Suppressor macrophage (primary cell): ENCODE measurements at places on chromosomes 6 and 20.

GRCh38 chr20:42857446-42857845 lies 332.3 kb downstream of the PTPRT start:
- DNase-seq = no peak

- no peak for DNase-seq
Measured at GRCh38 chr6:3209114-3210023, 18.1 kb downstream of the TUBB2B start.

GRCh38 chr6:106113256-106113959 lies 27.3 kb downstream of the PRDM1 start:
- no peak for DNase-seq

- no peak for DNase-seq
Measured at GRCh38 chr6:117143647-117144046, 121.7 kb upstream of the VGLL2 start.

DNA sequence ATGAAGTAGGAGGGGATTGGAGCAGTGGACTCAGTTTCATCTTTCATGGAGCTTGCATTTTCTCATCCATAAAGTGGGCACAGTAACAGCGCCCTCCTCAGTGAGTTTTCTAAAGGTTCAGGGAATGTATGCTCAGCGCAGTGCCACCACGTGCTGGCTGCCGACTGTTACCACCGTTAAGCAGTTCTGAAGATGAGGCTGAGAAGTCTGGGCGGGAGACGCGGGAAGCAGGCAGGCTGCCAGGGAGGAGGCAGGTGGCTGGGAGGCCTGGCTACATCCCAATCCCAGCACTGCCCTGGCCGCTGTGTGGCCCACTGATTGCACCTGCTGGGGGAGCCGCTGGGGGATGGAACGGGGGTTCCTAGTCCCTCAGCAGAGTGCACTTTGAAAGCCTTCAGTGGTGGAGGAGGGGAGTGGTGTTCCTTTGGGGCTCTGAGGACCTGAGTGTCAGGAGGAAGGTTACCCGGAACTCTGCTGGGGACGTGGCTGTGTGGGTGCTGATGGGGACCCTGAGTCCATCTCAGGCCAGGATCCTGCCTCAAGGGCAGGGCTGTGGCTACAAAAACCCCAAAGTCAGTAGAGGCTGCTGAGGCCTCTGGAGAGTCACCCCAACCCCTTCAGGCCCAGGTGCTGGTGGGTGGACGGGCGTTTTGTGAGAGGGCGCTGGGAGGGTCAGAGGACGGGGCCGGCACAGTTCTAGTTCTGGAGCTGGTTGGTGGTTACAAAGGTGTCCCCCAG lies 28.0 kb upstream of the PHACTR3 start:
- DNase-seq = no peak

GRCh38 chr6:112839525-112839961 lies 492.4 kb downstream of the RFPL4B start:
- no peak for DNase-seq

DNA sequence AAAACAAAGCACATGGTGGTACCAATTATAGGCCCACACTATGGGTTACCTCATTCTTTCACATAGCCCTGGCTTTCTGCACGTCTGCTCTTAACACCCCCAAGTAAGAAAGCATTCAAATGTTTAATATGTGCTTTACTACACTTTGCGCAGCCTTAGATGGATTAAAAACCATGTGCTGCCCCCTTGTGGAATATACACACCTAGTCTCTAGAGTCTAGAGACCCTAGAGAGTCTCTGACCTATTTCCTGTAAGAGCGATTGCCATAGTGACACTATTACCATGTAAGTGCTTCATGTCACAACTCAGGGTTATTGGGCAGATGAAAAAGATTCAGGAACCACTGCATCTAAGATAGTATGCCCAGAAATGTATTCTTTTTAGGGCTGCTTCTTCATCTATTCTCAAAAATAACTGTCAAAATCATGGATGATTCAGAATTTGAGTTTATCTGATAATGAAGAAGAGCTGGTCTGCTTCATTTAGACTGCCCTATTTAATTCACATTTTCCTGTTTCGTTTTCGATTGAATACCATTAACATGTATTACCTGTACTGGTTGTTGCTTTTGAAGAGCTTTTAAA lies 186.3 kb downstream of the ADGB start:
- peak; percentile 62 for DNase-seq

DNA sequence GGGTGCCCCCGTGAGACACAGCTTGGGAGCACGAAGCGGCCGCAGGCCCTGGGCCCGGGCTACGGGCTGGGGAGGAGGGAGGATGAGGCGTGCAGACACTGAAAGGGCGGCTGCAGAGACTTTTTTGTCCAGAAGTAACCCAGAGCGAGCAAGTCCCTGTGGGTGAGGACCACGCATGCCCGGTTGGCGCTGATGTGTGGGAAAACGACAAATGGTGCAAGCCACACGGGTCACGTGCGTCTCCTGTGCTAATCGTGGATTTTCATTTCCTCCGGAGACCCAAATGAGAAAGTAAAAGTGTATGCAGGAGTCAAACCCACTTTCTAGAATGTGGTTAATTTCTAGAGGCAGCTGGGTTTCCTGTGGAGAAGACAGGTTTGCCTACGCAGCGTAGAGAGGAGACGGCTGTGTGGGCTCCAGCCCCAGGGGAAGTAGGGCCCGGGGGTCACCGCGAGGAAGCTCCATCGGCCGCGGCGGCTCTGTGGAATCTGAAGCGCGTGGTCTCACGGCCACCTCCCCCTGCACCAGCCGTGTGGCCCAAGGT lies 19.0 kb downstream of the DLL1 start:
- DNase-seq = peak; percentile 92

GRCh38 chr6:15285682-15286294 lies 39.9 kb downstream of the JARID2 start:
- no peak for DNase-seq

- DNase-seq = peak; percentile 40
Measured at GRCh38 chr6:26241033-26241895, 123.7 kb upstream of the BTN3A2 start.

GRCh38 chr6:22372922-22373321 lies 76.1 kb upstream of the PRL start:
- no peak for DNase-seq

DNA sequence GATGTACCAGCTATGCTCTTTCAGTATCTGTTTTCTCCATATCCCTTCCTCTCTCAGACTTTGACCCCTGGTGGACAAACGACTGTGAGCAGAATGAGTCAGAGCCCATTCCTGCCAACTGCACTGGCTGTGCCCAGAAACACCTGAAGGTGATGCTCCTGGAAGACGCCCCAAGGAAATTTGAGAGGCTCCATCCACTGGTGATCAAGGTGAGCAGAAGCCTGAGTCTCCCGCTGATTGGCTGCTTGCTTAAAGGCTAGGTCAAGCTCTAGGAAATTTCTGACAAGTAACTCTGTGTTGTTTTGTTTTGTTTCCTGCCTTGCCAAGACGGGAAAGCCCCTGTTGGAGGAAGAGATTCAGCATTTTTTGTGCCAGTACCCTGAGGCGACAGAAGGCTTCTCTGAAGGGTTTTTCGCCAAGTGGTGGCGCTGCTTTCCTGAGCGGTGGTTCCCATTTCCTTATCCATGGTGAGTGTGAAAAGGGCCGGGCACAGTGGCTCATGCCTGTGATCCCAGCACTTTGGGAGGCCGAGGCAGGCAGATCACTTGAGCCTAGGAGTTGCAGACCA lies 28.6 kb downstream of the C6orf89 start:
- peak; percentile 14 for DNase-seq

GRCh38 chr6:110951986-110952794 lies 6.3 kb upstream of the GTF3C6 start:
- DNase-seq = no peak

DNA sequence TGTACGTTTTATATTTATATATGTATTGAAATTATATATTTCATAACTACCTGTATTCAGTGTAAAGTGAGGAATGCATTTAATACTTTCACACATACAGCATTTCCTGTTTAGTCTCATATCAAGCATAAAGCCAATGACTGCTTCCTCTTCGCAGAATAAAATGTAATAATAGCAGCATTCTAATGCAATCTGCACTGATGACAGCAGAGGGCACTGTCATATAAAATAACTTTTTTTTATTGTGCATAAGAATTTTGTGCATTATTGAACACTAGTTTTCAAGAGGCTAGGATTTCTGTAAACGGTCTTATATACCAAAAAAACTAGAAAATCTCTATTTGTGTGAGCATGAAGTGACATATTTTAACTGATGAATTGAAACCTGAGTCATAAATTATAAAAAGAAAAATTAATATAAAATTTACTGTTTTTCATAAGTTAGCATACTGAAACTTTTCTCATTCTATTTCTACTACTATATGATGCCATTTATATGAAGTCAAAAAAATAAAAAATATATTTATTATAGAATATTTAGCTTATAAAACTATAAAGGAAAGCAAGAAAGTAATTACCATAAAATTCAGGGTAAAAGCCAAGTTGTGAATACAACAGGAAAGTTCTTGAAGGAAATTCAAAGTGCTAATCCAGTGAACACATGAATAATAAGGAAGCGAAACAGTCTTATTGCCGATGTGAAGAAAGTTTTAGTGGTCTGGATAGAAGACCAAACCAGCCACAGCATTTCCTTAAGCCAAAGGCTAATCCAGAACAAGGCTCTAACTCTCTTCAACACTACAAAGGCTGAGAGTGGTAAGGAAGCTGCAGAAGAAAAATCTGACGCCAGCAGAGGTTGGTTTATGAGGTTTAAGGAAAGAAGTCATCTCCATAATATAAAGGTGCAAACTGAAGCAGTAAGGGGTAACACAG lies 36.3 kb downstream of the RNF146 start:
- DNase-seq = peak; percentile 72

GRCh38 chr6:157230910-157231309 lies 92.4 kb downstream of the TMEM242 start:
- no peak for DNase-seq

DNA sequence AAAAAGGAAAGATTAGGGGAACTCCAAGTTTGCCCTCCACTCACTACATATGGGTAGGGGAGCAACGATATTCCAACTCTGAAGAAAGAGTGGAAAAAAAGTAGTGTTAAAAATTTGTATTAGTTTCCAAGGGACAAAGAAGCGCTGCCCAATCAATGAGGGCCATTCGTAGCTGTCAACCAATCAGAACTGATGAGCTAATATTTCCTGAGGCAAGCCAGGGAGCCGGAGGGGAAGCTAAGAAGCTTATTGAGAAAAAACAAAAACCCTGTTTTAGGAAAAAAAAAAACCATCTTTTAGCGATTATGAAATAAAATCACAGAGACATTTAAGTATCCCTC lies 59.5 kb downstream of the TRIM38 start:
- peak; percentile 81 for DNase-seq

DNA sequence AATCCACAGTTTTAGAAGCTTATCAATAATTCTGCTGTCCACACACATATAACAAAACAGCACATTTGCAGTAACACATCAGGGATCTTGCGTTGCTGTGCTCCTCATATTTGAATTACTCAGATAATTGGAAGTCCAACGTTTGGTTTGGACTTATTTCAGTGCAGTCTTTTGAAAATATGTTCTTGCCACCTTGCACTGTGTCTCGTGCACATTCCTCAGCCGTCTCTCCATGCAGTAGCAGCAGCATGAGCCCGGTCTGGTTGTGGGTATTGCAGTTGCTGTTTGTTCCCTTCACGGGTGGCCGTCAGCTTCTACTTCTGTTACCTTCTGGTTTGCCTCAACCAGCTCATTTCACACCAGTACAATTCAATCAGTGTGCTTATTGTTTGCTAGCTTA lies 215.5 kb downstream of the SLC24A3 start:
- no peak for DNase-seq

DNA sequence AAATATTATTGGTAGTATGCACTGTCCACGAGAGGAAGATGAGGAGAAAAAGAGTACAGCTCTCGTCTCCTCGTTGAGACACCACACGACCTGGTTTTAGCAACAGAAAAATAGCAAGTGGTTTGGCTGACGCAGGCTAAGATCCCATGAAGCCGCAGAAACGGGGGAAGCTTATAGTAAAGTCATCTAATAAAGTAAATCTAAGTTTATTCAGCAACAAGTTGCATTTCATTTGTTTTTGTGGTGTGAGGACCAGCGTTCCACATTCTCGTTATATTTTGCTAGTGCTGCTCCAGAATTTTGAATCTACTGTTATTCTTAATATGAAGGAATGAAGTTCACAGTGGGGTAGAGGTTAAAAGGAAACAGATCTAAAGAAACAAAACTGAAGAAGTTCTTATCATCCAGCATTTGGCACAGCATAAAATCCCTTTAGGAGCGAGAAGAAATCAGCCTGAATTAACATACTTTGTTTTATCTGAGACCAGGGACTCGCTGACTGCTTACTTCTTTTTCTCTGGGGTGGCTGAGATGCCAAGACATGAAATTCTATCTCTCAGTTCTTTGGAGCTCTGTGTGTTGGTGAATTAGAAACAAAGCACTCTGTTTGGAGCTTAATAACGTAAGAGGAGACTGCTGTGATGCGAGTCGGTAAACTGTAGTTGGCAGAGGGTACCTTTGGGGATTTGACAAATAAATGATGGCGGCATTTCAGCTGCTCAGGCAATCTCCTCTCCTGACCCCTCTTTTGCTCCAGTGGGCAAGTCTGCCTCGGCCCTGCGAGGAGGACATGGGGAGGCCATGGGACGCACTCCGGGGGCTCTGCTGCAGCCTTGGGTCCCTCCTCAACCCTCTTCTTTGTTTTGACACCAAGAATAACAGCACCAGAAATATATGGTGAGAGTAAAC lies 24.9 kb upstream of the IRF4 start:
- no peak for DNase-seq

- no peak for DNase-seq
Measured at GRCh38 chr20:37915800-37916570, 13.1 kb downstream of the VSTM2L start.

GRCh38 chr6:12476484-12476883 lies 186.3 kb downstream of the EDN1 start:
- no peak for DNase-seq

- no peak for DNase-seq
Measured at GRCh38 chr20:8860011-8860495, 208.8 kb upstream of the PLCB4 start.

DNA sequence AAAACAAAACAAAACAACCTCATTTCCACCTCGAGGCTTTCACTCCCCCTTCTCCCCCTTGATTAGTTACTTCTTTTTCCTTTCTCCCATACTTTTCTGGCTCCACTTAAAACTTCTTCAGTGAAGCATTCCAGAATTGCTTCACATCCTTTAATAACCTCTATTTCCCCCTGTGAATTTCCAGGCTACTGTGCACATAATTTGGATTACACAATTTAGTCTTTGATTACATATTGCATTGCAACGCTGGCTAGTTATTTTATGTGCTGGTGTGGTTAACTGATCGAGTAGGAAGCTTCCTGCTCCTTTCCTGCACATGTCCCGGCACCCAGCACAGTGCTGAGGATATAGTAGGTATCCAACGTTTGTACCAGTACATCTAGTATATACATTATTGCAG lies 28.1 kb upstream of the EEF1E1 start:
- no peak for DNase-seq

DNA sequence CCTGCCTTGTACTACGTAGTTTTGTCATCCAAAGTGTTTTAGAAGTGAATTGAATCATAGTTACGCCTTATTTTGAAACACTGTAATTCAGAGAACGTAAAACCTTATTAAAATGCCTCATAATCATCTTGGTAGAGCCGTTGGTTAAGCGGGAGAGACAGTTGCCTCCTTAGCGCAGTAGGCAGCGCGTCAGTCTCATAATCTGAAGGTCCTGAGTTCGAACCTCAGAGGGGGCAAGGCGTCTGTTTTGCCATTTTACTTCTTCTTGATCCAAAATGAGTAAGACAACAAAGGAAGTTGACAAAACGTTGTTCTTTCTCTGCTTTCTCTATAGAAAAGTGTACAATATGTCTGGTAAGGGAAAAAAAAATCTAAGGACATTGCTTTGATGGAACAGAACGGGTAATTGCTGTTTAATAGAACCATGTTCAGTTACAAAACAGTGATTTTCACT lies 20.7 kb upstream of the TRIM27 start:
- DNase-seq = peak; percentile 86

- DNase-seq = peak; percentile 85
Measured at GRCh38 chr20:11891776-11892545, 25.7 kb upstream of the BTBD3 start.

- peak; percentile 28 for DNase-seq
Measured at GRCh38 chr6:135233686-135234491, 52.8 kb downstream of the MYB start.
